ENCODE measurements at places on chromosomes 12 and 14.

DNA sequence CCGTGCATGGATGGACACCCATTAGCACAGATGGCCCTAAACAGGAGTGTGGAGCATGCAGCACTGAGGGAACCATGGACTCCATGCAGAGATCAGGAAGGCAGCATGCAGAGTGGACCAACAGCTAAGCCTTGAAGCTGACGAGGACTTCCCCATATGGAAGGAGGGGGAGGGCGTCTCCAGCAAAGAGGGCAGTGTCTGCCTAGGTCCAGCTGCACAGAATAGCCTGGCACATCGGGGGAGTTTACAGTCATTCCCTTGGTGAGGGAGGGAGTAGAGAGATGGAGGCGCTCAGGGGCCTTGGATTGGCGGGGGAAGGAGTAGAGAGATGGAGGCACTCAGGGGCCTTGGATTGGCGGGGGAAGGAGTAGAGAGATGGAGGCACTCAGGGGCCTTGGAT, 64.5 kb downstream of the ANKRD9 start:
- DNase-seq, result no peak

DNA sequence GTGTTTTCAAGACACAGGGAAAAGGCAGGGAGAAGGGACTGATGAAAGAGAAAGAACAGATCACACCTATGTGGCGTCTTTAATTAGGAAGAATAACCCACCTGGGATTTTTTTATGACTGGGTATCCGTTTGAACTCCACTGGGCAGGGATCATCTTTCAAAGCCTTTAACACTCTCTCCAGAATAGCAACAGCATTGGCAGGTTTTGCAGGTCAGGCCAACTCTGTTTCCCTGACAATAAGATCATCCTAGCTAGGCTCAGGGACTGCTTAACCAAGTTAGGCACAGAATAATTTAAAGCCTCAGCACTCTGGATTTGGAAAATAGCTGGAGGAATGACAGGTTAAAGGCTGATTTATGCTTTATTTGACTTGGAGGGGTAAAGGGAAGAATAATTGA, 117.6 kb downstream of the SUDS3 start:
- DNase-seq, result no peak

- DNase-seq, result peak; percentile 98
These were observed 23.1 kb downstream of the LLPH start for GRCh38 chr12:66107451-66107915.

GRCh38 chr14:47194055-47194454, 481.4 kb downstream of the MDGA2 start:
- DNase-seq, result peak; percentile 50

DNA sequence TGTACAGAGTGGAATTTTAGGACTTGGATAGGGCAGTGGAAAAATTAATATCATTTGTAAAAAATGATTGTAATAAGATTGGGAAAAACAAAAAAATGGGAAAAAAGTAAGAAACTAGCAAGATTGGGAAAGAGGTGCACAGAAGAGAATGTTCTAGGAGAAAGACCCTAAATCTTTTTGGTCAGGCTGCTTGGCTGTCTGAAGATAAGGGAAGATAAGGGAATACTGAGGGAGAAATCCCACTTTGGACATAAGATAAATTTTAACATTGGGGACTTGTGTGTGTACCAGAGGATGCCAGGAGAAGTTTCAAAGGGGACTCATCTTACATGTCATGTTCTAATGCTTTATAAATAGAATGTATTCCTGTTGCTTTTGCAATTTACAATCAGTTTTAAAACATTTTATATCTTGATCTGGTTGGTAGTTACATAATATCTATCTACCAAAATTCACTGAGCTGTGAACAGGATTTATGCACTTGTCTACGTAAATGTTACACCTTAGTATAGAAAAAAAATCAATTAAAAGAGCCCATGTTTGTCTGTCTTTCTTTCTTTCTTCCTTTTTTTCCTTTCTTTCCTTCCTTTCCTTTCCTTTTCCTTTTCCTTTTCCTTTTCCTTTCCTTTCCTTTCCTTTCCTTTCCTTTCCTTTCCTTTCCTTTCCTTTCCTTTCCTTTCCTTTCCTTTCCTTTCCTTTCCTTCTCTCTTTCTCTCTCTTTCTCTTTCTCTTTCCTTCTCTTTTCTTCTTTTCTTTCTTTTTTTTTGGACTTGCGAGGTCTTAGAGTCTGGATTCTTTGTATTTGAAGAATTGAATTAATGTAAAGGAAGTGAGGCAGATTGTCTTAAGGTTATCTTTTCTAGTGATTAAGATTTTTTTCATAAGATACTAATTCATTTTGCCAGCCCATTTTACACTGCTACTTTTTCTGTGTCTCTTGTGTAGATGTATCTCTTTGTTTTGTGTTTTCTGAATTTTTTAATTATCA, 66.1 kb downstream of the KTN1 start:
- DNase-seq, result no peak

- DNase-seq, result no peak
These were observed 76.0 kb downstream of the KCNK13 start for GRCh38 chr14:90137807-90138206.

DNA sequence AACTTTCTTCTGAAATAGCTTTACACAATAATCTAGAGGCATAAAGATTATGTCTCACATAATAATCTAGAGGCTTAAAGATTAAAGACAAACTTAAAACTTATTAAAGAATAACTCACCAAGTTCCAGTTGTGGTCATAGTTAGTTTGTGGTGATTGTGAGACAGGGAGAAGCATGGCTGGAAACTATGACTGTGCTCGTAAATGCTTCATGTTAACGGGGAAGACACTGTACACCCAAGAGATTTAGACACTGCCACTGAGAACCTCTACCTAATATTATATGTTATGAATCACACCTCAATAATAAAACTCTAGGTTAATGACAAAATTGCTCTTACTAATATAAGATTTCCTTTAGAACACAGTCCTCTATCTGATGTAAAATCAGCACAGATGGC, 541.6 kb downstream of the TMEM121 start:
- DNase-seq, result no peak

DNA sequence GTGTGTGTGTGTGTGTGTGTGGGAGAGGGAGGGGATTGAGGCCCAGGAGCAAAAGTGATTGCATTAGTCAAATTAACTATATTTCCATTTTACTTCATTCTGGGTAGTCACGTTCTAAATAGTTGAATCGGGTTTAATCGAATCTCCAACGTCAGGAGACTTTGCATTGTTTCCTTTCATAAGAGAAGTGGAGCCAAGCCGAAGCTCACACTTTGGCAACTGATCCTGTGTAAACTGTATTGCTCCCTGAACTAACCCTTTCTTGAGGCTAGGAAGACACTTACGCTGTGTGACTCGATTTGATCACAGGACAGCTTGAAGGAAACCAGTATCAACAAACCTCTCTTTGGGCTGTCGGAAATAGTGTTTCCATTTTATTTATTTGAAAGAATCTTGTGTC, 363.4 kb upstream of the ATP2B1 start:
- no peak for DNase-seq

GRCh38 chr12:52903855-52904508, 894 bp downstream of the KRT8 start:
- DNase-seq, result peak; percentile 82

DNA sequence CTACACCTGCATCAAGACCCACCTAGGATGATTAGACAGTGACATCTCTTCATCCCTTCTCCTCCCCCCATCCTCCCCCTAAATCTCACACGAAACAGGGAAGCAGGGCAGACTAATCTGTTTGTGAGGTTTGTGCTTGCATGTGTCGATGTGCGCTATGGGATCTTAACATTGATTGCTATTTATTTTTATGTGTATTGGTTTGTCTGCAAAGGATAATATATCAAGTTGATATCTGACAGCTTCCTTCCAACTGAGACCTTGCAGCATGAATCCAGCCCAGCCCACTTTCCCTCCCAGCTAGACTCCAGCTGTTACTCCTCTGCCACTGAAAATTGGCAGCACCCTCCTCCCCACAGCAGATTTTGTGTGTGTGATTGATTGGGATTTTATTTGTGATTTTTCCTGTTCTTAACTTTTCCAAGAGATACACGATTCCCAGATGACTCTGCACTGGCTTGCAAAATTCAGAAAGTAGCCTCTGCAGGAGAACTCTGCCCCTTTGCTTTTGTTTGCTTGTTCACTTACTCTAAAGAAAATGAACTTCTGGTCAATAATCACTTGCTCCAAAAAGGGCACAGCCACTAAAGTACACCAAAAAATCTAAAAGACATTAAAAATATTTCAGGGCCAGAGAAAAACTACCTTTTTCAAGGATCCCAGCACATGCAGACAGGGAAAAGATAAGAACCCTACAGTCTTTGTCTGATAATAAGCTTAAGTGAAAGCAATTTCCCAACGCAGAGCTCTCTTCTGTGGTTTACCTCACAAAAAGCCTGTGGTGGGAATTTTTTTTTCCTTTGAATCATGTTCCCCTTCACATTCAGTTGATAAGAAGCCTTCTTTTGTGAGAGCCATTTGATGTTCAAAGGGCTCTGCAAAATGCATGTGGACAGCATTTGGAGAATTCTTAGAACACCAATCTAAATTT, 222.1 kb downstream of the RPS29 start:
- no peak for DNase-seq

- no peak for DNase-seq
These were observed 650 bp downstream of the GALC start for GRCh38 chr14:87992346-87992717.

GRCh38 chr12:27814851-27815591, 35.0 kb upstream of the MANSC4 start:
- DNase-seq, result no peak

DNA sequence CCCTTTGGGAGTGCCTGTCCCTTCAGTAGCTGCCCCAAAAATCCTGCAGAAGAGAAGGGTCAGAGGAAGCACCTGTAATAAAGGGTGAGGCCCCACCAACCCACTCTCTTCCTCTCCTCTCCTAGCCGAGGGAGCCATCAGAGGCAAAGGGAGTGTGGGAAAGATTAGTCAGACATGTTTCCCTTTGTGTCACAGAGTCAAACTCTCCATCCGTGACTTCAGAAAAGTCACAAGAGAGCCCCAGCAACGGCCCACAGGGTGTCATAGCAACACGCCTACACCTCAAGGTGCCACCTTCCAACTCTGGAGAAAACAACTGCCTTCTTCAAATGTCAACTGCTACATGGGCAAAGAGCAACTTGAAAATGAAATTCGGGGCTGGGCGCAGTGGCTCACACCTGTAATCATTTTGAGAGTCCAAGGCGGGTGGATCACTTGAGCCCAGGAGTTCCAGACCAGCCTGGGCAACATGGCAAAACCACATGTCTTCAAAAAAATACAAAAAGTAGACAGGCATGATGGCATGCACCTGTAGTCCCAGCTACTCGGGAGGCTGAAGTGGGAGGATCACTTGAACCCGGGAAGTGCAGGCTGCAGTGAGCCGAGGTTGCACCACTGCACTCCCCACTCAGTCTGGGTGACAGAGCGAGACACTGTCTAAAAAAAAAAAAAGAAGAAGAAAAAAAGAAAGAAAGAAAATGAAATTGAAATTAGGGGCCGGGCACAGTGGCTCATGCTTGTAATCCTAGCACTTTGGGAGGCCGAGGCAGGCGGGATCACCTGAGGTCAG, 17.7 kb upstream of the CD27 start:
- no peak for DNase-seq

DNA sequence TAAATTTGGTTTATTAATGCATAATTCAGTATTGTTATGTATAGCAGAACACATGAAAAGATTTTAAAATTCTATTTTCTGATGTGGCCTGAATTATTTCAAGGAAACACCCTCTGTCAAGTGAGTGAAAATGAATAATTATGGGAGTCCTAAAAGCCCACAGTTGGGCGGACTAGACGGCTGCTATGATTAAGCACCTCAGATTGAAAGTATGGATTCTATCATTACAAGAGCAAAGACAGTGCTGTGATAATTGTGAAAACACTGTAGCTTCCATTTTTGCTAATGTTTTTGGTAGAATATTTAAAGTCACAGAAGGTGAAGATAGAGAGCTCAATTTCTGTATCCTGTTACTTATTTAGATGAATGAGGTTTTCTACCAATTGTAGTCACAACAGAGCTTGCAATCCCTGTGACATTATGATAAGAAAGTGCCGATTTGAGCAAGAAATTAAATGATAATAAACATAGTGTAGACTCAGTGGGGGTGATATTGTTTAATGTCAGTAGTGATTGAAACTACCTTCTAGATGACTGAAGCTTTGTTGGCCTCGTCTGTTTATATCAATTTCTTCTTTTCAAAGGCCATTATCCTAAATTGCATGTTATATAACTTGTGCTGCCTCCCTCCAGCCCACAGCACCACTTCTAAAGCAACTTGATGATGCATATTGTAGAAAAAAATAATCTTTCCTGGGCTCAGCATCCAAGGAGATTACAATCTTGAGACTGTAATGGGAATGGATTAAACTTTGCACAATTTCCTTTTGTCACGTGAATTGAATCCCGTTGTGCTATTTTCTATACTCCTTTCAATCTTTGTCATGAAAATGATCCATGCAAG, 359.8 kb downstream of the BTG1 start:
- DNase-seq, result no peak

DNA sequence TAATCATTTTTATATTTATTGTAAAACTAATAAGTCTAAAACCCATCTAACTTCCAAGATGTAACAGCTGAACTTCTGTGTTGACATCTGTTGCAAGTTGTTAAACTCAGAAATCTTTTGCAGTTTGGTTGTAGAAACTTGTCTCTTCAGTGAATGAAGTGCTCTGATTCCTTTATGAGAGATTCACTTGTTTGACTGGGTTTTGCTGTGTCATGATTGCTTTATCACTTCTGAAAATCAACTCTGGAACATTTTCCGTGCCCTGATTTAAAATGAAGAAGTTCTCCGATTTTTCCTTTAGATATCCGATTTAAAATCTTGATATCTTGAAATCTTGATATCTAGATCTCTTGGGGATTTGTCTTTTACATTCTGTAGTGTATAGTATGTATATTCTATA, 65.1 kb downstream of the DIP2B start:
- DNase-seq, result no peak

- no peak for DNase-seq
These were observed 9.1 kb upstream of the KCNA5 start for GRCh38 chr12:5034603-5035002.

DNA sequence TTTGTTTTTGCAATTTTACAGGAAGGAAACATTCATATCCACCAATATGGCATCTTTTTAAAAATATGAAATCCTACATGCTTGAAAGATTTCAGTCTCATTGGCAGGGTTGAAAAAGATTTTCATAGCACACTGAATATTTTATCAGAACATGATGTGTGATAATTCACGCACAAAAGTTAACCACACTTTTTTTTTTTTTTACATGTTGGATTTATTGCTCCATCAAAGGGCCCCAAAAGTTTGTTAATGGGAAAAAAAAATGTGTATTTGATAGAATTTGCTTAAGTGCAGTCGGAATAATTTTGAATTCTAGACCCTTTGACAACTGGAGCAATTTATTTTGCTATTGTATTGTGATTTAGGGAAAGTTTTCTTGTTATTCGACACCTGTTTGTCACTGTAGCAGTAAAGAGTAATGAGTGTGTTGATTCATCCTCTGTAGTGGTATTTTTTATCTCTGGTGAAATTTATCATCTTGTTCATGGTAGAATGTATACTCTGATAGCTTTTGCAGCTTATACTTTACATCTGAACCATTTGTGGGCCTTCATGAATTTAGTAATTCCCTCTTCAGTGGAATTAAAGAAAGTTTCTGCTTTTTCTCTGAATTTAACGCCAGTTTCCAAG, 1.1 kb downstream of the EML1 start:
- DNase-seq, result no peak

Data from ACHN (cell line).